SK-N-MC (cell line): ENCODE measurements at places on chromosomes 13 and 19.

- no peak for DNase-seq
Observed at GRCh38 chr19:18419699-18420460, 682 bp downstream of the SSBP4 start.

DNA sequence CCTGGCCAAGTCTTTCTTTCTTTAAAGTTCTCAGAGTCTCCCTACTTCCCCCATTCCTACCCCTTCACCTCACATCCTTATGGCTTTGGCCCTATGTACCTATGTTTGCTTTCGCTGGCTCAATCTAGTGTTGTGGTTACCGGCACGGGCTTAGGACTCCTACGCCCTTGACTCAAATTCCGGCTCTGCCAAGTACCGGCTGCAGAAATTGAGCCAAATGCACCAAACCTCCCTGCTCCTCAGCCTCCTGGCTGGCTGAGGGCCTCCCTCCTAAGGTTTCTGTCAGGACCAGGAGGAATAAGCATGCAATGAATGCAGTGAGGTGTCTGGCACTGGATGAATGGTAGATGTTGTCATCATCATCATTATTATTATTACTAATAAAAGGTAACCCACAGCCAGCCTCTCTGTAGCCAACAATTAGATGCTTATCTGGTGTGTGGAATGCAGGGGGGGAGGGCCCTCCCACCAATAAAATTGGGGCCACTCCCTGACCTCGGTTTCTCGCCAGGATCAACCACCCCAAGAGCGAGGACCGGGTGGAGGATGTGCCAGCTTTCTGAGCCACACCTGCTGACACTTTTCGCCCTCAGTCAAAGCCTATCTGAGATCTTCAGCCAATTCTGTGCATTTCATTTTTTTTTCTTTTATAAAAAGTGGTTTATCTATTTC is 20.7 kb downstream of the KLK5 start:
- DNase-seq: no peak

DNA sequence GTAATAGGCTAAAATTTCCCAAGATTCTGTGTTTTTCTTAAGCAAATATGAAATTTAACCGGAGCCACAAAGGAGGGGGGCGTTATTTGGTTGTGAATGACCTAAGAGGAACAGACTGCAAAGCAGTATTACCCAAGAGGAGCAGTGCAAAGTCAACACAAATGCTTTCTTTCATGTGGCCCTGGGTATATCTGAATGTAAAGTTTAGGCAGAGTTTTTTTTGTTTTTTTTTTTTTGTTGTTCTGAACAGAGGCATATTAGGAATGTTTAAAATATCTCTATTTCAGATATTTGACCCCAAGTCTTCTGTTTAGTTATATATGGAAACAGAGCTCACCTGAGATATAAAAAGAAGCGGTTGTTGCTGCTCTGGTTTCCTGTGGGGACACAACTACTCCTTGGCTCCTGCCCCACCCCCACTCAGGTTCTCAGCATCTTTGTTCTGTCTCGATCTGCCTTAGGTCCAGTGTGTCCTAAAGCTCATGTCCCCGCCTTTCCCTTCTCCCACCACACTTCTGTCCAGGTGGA is 220.7 kb downstream of the RFC3 start:
- no peak for DNase-seq

DNA sequence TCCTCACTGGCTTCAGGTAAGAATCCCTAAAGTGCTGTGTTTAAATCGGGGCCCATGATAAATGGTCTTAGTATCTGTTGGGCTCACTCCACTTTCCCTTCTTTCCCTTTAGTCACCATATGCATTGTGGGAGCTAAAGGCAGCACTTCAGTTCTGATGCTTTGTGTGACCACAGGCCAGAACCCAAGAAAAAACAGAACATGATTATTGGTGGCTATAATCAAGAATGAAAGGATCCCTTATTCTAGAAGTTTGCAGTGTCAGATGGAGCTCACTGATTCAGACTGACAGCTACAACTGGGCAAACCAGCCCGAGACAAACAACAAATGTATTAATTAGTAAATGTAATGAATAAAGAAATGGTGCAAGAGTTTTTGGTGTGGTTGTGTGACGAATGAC is 57.3 kb upstream of the POMP start:
- DNase-seq: no peak

GRCh38 chr13:65633806-65634205 is 1596.3 kb downstream of the PCDH9 start:
- DNase-seq: no peak
